ENCODE measurements at places on chromosomes 1 and 21. TPM values are rescaled to one million over a fixed set of nuclear protein-coding genes. Genes with fewer than 3 reads are reported as not detected.

GRCh38 chr1:4322881-4323280, 331.5 kb upstream of the AJAP1 start:
- no peak for DNase-seq

DNA sequence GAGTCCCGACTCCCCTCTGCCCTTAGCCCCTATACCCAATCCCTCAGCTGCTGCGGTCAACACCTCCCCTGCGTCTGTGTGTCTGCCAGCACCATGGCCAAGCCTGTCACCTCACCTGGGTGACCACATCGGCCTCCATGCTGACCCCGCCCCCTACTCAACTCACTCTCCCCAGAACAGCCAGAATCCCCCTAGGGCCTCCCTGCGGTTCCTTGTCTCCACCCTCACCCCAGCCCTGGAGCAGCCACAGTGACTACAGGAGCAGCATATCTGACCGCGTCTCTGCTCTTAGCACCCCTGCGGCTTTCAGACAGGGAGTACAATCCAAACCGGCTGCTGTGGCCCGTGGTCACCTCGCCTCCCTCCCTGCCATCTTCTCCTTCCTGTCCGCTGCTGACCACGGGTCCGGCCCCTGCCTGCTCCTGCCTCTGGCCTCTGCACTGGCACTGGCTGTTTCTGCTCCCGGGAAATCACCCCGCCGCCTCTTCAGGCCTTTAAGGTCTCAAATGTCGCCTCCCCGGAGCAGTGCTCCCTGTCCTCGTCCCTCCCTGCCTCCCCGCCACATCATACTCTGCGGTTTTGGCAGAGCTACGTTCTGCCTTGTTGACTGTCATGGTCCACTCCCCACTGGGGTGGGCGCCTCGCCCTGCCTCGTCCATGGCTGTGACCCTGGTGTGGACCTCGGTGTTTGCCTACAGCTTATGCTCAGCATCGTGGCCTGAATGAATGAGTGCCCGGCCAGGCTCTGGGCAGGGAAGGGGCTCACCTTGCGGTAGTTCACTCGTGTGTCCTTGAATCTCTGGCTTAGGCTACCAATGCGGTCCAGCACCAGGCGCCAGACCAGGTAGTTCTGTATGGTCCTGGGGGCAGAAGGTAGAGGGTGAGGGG, 11.1 kb downstream of the PRXL2B start:
- DNase-seq, result no peak

DNA sequence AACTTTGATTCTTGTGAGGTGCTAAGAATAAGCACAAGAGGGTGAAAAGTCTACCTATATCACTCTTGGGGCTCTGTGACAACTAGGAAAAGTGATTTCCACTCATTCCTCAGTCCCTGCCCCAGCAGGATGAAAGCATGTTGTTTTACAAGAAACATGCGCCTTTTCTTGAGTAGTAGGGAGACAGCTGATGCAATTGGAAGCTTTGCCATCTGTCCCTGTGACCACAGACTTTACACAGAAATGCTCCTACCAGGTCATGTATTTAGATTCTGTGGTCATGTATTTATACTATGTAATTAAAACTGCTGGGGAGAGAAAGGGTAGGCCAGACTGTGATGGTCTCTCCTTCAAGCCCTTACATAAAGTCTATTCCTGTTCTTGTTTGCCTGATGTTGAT, 445.5 kb downstream of the PTPRC start:
- no peak for DNase-seq

- no peak for DNase-seq
Observed at GRCh38 chr1:3698660-3699408, 46.5 kb downstream of the TP73 start.

- DNase-seq, result peak; percentile 23
Observed at GRCh38 chr21:44870748-44871495, 2.6 kb downstream of the PTTG1IP start.

DNA sequence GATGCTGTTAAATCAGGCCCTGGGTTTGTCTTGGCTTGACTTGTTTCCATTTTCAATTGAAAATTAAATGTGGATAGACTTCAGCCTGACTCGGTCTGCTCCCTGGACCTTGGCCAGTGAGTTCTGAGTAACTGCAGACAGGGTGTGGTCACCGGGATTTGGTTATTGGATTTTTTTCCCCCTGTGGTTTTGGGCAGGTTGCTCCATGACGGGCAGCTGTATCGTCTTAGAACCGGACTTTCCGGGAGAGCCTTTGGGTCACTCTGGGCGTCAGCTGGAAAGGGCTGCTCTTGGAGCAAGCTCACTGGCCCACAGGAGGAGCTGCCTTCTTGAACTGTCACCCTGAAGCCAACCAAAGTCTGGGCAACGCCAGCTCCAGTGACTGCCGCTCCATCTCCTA, 75.0 kb downstream of the CLIC6 start:
- DNase-seq, result no peak

Gene LRRC3
- polyA plus RNA-seq, result 9.3 TPM

DNA sequence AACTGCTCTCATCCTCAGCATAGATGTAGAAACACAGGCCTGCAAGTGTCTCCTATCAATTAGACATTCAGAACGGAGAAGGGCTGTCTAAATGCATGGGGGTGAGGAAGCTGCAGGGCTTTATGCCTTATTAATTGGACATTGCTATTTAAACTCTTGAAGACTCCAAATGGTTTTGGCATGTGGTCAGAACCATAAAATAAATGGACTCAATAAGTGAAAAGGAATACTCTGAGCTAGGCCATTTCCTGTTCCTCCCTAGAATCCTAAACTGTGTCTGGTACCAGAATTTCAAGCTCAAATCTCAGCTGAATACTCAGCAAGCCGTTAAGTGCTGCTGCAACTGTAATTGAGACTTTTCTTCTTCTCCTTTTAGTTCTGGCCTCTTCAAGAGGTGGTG, 80.4 kb upstream of the C1orf87 start:
- DNase-seq, result no peak

Gene ABCG1
- polyA plus RNA-seq, result 31.4 TPM

DNA sequence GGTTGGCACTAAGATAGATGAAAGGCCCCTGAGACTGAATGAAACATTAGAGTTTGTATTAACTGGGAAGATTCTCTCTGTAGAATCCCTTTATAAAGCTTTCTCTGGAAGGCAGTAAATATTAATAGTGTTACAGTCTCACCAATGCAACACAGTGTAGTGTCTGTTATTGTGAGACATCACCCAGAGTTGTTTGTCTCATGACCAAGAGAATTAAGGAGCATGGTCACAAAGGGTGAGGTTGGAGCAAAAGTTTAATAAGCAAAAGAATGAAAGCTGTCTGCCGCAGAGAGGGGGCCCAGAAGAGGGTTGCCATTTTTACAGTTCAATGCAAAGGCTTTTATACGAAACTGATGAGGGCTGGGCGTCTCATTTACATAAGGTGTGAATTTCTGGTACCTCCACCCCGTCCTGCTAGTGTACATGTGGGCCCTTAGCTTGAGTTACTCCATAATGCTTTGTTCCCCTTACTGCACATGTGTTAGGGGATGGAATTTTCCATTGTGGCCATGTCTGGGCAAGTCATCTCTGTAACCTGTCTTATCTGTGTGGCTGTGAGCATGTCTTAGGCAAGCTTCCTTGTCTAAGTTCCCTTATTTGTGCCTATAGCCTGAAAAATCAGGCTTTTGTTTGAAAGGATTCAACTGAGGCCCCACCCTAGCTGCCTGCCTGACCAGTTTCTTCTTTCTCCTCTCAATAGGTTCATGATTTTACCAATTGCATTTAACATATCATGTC, 184.1 kb downstream of the RASAL2 start:
- no peak for DNase-seq

Gene HTR1D
- polyA plus RNA-seq, result 0.14 TPM

GRCh38 chr1:178093951-178094738, at the start of gene RASAL2:
Gene RASAL2 (plus strand): TSS chr1:178094104. CDS start chr1:178094493, 389 bp downstream.
- DNase-seq, result peak; percentile 80

- no peak for DNase-seq
Observed at GRCh38 chr1:232134365-232134764, 495.6 kb downstream of the SIPA1L2 start.

DNA sequence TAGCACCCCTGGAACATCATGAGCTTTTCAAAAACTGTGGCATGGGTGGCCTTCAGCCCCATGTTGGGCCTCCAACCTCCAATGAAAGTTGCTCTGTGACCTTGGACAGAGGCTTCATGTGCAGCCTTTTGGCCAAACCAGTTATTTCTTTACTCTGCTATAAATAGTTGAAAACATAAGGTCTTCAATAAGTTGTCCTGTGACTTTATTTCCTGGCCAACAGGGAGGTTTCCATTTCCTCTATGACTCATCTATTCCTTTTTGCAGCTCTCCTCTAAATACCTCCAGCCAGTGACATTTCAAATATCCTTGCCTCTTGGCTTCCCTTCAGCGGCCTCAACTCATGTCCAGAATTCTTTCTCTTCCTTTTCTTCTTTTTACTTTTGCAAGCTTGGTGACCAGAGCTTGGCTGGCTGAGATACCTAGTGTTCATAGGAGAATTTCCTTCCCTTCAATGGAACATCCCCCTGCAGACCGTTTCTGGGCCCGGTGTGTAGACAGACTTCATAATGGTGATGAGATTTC, 22.7 kb upstream of the TRIM67 start:
- no peak for DNase-seq

- DNase-seq, result no peak
Observed at GRCh38 chr1:59350521-59350920, 53.6 kb downstream of the FGGY start.

GRCh38 chr1:111446546-111446945, 2.5 kb downstream of the WDR77 start:
- DNase-seq, result no peak

DNA sequence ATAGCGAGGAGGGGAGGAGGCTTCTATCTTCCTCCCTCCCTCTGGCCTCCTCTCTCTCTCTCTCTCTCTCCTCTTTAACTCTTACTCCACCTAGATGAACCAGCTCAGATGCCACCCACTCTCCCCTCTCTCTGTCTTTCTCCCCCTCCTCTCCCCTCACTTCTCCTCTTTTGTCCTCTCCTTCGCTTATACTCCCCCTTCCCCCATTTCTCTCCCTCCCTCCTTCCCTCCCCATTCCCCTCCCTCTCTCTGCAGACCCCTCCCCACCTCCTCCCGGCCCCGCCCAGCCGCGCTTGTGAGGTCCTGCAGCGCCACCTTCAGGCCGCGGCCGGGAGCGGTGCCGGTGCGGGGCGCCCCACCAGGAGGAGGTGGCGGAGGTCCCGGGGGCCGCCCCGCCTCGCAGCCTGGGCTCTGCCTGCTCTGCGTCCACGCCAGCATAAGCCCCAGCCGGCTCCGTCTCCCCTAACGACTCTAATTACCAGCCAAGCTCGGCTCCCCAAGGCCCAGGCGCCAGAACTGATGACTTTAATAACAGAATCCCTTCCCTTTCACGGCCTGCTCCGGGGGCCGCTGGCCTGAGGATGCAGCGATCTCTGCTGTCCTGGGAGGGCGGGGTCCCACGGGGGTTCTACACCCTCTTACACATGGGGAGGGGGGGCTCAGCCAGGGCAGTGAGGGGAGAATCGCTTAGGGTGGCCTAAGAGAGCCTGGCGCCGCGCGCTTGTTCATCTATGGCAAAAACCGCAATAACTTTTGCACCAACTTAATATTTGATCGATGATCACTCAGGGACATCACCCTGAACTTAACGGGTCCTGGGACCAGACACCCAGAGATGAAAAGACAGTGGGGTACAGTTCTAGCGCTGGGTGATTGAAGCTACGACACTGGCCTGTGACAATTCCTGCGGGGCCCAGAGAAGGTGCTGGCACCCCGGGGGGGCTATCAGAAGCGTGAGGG, 637.3 kb downstream of the MATN1 start:
- peak; percentile 92 for DNase-seq

GRCh38 chr1:6591222-6591621, 11.4 kb downstream of the ZBTB48 start:
- DNase-seq, result no peak

Gene LMOD1
- 4.2 TPM for polyA plus RNA-seq

- peak; percentile 63 for DNase-seq
Observed at GRCh38 chr1:115056395-115056798, 26.8 kb downstream of the TSHB start.

Gene CPLANE2
- 17.4 TPM for polyA plus RNA-seq

- no peak for DNase-seq
Observed at GRCh38 chr1:209895709-209896108, 42.3 kb upstream of the SYT14 start.

DNA sequence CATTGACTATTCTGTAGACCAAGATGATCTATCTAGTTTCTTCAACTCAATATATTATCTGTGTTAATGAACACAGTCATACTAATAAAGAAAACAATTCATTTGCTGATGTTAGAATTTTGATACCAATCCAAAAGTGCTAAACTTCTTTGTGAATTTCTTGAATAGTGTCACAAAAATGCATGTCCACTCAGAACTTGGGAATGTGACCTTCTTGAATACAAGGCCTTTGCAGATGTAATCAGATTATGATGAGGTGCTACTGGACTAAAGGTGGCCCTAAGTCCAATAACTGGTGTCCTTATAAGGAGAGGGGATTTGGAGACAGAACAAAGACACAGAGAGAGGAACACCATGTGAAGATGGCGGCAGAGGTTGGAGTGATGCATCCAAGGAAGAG, 305.8 kb upstream of the ZP4 start:
- DNase-seq, result no peak

DNA sequence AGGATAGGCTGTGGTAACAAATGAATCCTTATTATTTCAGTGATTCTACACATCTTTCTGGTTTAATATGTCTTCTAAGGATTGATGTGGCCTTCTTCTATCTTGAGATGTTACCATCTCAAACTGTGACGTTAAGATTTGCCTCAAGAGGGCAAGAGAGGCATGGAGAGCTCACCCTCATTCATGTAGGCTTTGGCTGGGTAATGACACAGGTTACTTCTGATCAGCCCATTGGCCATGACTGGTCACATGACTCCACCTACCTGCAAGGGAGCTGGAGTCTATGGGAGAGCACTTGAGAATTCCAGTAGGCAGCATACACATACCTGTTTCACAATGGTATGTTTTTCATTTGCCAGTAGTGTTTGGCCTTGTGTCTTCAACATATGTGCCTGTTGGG, 30.0 kb downstream of the CACHD1 start:
- DNase-seq, result no peak

DNA sequence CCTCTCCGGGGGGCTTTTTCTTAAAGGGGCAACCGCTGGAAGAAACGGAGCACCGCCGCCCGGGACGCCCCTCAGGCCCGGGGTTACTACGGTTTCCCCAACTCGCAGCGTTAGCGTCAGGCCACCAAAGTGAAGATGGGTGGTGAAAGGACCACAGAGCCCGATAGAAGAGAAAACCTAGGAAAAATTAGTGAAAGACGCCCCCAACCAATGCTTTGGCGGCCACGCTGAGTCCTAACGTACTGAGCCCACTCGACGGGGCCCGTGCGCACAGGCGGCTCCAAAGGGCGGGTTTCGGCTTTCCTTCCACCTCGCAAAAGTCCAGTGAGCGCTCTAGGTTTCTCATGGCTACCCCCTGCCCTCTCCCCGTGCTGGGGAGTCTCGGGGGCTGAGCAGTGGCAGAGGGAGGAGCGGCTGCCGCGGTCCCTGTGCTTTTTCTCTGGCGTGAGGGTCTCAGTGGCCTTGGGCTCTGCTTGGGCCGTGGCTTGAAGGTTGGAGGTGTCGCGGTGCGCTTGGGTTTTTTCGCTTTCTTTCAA, 12.2 kb upstream of the SPEN start:
- DNase-seq, result no peak

GRCh38 chr1:212596798-212597197, 11.8 kb upstream of the ATF3 start:
- DNase-seq, result no peak

Gene CACNA1S
- polyA plus RNA-seq, result 0.19 TPM
